ENCODE measurements at places on chromosomes 6 and 20.
A peak's percentile ranks its signal among the peaks of the same experiment; 100 is the strongest.

DNA sequence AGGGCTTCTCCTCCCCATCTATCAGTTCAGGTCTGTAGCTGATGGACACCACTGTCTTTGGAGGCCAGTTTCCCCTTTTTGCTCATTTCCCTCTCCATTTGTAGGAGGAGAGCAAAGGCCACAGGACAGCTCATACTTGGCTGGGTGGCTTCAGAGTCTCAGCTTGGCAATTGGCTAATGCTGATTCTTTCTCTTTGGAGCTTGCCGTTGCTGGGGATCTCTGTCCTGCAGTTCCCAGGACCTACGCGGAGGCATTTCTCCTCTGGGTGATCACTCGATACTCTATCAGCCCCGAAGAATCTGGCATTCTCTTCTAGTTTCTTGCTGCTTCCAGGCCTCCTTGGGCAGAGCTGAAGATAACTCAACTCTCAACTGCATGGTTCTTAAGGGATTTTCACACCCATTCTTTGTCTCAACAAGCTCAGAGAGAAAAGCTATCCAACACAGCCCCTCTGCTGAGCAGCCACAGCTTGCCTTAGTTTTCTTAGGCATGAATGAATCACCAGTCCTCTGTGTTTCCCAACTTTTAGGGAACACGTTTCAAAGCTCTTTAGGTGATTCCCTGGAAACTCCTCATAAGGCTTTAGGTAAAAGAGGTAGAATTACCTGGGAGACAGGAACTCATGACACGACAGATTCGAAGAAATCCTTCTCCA lies 19.2 kb upstream of the SSR1 start:
- DNase-seq = no peak

GRCh38 chr20:23643659-23644058 lies 5.9 kb upstream of the CST3 start:
- DNase-seq = no peak

GRCh38 chr20:55437798-55438415 lies 567.4 kb downstream of the CBLN4 start:
- DNase-seq = no peak

DNA sequence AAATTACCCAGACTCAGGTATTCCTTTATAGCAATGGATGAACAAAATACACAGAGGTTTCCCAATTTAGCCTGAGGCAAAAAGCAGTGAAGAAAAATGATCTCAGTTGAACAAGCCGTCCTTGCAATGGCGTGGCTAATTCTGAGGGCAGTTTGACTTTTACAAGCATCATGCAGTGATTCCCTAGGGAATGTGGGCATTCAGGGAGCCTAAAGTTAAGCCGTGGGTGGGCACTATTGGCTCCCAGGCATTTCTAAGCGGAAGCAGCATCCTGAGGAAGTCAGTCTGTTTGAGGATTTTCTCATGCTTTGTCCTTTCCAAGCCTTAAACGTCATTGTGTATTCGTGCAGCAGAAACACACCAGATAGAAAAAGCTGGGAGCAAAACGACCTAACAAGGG lies 133.9 kb downstream of the MYLK4 start:
- DNase-seq = no peak

- DNase-seq = no peak
These were observed 8.6 kb upstream of the TRIB3 start for GRCh38 chr20:371755-372542.

DNA sequence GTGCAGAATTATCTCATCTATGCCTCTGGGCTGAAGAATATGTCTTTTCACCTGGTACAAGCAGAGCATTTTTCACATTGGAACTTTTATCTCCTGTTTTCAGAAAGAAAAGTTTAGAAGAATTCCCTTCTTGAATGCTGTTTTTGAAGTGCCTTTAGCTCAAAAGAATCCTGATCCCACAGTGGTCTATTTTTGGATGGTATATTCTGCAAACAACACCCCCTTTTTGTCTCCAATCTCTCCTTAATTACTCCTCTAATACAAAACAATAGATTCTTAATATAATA lies 57.7 kb upstream of the HFE start:
- no peak for DNase-seq

- no peak for DNase-seq
These were observed 10.9 kb upstream of the NELFCD start for GRCh38 chr20:58970146-58970545.

- DNase-seq = no peak
These were observed 104.4 kb upstream of the PRL start for GRCh38 chr6:22401206-22401605.

DNA sequence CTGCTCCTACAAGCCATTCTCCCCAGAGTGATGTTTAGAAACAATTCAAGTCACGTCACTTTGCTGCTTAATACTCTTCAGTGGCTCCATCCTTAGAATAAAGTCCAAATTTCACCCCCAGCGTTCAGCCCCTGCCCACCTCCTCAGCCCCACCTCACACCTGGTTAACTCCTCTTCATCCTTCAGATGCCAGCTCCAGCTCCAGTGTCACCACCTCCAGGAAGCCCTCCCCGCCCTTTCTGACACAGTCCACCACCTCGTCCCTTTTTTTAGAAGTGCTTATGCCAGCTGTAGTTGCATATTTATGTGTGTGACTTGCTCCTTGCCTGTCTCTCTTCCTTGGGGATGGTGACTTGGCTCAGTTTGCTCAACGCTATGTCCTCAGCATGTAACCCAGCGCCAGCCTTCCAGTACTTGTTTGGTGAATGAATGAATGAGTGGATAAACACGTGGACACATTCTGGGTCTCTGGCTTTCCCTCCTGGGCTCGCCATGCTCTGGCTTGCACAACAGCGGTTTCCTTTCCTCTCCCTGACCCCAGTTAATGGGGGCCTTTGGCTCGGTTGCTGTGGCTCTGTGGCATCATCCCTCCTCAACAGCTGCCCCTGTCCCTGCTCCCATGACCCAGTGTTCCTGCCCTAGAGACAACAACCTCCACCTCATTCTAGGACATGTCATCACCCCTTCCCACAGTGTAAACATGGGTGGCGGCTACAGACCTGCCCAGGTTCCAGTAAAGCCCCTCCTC lies 3.7 kb upstream of the IP6K3 start:
- DNase-seq = no peak

GRCh38 chr6:4848382-4849068 lies 72.3 kb downstream of the CDYL start:
- DNase-seq = no peak

GRCh38 chr6:1027109-1027794 lies 284.6 kb upstream of the FOXQ1 start:
- DNase-seq = no peak

GRCh38 chr6:35170166-35170565 lies 29.0 kb upstream of the TCP11 start:
- DNase-seq = no peak

GRCh38 chr20:19601126-19601810 lies 156.8 kb upstream of the RIN2 start:
- no peak for DNase-seq

DNA sequence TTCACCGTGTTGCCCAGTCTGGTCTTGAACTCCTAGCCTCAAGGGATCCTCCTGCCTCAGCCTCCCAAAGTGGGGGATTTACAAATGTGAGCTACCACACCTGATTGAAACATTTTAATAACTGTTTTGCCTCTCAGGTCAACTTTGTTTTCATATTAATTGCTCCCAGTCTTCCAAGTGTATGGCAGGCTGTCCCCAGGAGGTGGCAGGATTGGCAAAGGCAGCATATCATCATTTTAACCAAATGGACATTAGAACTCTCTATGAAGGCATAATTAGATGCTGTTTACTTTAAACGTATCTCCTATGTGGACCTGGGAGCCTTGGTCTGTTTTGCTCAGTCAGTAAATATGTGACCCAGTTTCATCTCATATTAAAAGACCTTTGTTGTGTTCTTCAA lies 59.2 kb upstream of the CSE1L start:
- DNase-seq = no peak

- DNase-seq = no peak
These were observed 212.4 kb upstream of the LRFN2 start for GRCh38 chr6:40799296-40800140.

- no peak for DNase-seq
These were observed 151.2 kb upstream of the BMP5 start for GRCh38 chr6:56026455-56027180.

GRCh38 chr20:12159261-12159660 lies 241.6 kb downstream of the BTBD3 start:
- DNase-seq = no peak

GRCh38 chr6:40669343-40669742 lies 82.2 kb upstream of the LRFN2 start:
- DNase-seq = no peak

GRCh38 chr20:64226686-64227580 lies 28.6 kb upstream of the PCMTD2 start:
- no peak for DNase-seq

GRCh38 chr6:121633309-121633708 lies 197.9 kb downstream of the GJA1 start:
- DNase-seq = no peak

GRCh38 chr6:127997496-127998164 lies 96.8 kb upstream of the THEMIS start:
- no peak for DNase-seq

DNA sequence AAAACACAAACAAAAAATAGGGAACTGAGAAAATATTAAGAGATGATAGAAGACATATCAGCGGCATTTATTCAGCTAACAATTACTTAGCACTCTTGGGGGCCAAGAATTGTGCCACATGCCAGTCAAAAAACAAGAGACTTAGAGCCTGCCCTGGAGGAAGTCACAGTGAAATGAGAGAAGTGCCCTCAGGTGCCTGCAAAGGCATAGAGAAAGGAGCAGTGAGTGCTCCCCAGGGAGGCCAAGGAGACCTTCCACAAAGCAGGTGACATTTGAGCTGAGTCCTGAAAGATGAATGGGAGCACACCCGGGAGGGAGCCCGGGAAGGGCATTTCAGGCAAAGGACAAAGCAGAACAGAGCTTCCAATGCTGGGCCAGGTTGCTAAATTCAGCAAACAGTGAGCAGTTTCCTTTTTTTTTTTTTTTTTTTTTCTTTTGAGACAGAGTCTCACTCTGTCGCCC lies 184.7 kb upstream of the JARID2 start:
- DNase-seq = no peak

DNA sequence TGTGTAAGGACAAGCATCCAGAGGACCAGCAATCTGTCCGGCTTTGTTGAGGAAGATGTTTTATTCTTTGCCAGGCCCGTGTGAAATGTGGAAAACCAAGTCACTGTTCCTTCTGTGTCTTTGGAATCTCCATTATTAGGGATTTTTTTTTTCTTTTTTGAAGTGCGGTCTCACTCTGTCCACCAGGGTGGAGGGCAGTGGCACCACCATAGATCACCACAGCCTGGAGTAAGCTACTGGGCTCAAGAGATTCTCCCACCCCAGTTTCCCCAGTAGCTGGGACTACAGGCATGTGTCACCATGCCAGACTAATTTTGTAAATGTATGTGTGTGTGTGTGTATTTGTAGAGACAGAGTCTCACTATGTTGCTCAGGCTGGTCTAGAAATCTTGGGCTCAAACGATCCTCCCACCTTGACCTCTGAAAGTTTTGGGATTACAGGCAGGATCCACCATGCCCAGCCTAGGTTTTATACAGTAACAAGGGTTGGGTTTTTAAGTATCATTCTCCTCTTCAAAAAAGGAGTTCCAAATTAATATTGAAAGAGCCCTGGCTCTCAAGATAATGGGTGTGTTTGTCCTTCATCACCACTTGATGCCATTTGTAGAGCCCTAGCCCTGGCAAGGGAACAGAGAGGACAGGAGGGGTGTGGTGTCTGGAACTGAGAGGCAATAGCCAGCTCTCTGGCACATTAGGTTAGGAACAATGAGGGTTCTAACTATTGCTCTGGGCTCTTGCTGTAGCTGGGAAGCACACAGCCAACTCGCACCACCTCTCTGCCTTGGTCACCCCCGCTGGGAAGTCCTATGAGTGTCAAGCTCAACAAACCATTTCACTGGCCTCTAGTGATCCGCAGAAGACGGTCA lies 3.1 kb downstream of the LAMP5 start:
- no peak for DNase-seq

- DNase-seq = no peak
These were observed 4.2 kb downstream of the ADTRP start for GRCh38 chr6:11774426-11774825.

DNA sequence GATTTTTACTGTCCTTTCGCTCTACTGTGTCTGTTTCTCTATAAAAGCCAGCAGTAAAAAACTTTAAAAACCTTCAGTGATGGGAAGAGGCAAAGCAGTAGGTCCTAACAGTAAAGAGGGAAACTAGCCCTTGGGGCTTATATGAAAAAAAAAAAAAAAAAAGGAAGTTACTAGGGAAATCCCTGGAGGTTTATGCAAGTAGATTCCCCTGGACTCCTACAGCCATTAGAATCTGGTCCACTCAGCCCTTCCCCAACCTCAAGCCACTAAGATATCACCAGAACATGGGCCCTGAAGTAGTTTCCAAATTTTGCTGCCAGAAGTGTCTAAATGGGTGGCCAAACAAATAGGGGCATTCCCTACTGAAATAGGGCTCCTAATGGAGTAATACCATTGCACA lies 70.5 kb upstream of the HINT3 start:
- no peak for DNase-seq

- peak; percentile 64 for DNase-seq
These were observed 11.5 kb upstream of the DSTN start for GRCh38 chr20:17558154-17558940.

GRCh38 chr6:54579011-54579410 lies 267.6 kb upstream of the FAM83B start:
- DNase-seq = no peak

GRCh38 chr6:170346649-170347048 lies 40.1 kb downstream of the FAM120B start:
- DNase-seq = no peak

DNA sequence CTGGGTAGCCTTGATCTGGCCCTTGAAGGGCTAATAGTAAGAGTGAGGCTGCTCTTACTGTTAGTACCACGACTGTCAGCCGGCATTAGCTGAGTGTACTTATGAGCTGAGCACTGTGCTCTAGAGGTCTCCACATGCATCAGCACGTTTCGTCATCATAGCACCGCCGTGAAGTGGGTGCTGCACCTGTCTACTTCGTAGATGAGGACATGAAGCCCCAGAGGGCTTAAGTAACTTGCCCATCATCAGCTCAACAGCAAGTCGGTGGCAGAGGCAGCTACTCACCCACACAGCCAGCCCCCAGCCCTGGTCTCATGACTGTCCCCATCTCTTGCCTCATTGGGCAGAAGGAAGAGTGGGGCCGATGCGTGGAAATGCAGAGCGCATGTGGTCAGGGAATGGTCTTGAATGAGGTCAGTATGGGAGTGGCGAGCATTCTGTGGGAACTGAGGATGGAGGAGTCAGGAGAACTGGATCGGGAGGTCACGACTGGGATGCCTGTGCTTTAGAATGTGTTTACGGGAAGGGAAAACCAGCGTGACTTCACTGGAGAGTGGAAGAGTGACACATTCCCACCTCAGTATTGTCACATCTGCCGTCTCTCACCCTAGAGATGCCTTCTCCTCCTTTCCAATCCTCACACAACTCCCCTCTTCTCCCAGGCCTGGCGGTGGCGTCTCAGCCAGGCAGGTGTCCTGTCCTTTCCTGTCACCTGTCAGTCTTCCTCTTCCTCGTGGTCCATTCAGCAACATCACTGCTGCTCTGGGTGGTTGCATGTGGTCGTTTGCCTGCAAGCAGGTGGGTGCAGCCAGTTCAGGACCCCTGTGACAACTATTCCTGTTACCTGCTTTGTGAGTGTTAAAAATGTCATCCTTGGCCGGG lies 6.0 kb downstream of the SYTL3 start:
- no peak for DNase-seq
